NCI-H2227 treated with DMSO at 0.1 percent for 48 hours (cell line): ENCODE measurements at places on chromosomes 5 and 9.
A peak's percentile ranks its signal among the peaks of the same experiment; 100 is the strongest.

DNA sequence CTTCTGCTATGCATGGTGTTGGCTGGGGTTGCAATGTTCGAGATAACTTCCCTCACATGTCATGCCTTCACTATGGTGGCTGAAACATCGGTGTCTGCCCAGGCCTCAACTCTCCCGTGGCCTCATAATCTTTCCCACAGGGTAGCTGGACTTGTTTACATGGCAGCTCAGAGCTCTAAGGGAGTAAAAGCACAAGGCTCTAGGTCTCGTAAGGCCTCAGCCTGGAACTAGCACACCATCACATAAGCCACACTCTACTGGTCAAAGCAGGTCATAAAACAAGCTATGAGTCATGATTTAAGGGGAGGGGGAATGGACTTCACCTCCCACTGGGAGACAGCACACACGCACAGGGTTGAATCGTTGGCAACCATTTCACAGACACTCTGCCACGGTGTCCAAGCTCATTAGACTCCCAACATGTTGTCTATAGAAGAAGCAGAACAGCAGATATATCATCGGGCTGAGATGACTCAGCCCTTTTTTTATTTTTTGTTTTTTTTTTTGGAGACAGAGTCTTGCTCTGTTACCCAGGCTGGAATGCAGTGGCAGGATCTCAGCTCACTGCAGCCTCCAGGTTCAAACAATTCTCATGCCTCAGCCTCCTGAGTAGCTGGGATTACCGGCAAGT lies 66.8 kb upstream of the IL17B start:
- DNase-seq: no peak

DNA sequence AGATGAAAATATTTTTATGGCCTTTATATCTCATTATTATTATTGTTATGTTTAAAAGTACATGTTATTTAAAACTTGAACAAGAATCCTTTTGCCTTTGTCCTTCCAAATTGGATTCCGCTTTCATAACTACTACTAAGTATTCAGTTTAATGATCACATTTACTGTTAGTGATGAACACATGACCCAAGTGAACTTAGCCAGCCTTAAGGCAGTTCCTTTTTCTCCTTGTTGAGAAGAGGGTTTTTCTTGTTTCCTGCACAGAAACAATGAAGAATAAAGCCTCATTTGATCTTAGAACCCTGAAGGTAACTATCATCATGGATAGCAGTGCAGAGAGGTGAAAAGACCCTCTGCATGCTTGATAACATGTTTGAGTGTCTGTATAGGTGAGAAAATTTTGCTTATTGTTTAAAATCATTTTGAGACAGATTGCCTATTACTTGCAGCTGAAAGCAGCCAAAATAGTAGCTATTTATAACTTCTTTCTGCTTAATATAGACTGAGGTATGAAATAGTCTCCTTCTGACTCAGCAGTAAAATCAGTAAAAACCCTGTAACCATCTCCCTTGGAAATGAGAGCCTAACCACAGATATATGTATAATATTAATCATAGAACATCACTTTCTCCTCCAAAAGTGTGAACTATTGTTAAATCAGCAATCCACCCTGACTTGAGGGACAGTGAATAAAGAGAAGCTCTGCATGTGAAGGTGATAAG lies 266.2 kb downstream of the SPATA31D1 start:
- no peak for DNase-seq

DNA sequence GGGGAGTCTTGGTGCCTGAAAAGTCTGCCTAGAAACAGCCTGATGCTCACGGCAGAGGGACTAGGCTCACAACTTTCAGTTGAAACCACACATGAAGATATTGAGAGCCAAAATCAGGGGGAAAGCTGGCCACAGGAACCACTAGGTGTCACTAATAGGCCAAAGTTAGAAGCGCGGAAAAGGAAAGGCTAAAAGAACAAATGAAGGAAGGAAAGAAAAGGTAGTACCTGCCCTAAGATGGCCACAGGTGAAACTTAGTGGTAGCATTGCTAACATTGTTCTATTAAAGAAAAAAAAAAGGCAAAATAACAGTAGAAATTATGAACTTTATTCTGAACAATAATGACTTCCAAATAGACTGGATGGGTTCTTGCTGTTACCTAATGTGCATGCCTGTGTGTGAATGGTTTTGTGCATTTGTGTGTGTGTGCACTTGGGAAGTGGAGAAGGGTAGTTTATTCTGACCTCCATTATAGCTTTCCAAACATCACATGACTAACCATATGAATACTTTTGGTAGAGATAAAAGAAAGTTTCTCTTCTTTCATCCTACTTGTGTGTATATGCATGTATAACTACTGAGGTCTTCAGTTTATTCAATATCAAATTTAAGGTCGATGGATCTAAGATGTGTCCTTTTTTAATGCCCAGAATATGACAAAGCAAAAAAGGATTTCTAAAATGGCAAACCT lies 2.1 kb upstream of the RFESD start:
- DNase-seq: peak; percentile 32

DNA sequence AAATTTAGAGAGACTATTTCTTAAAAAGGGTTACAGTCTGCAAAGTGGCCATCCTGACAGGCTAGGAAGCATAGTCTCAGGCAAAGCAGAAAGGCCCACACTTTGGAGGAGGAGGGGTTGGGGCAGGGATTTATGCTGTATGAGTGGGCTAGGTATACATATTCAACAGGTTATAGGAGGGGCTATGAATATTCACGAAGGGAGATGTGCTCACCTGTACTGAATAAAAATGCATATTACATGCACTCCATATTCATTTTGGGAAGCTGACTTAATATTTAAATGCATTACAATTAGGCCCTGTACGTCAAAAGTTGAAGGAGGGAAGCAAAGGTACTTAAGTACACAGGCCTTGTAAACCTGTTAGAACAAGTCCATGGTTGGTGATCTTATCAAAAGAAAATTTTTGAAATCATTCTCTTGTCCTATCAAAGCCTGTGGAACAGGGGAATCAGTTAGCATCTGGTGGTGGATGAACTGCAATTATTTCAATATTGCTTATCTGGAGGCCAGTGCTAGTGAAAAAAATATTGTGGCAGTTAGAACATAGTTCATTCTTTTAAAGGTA lies 1.6 kb downstream of the CENPP start:
- no peak for DNase-seq

DNA sequence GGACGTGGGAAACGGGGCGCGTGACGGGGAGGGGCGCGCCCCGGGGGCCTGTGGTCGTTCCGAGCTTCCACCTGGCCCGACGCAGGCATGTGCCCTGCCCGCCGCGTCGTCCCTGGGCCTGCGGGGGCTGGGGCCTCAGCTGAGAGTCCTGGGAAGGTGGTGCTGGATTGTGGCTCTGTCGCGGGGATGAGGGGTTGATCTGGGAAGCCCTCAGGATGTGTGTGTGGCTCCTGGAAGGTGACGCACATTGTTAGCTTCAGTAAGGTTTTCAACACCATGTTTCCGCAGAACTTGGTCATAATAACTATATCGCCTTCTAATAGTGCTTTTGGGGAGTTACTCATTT lies 589.1 kb downstream of the MTRR start:
- DNase-seq: no peak

- DNase-seq: no peak
Measured at GRCh38 chr9:4443439-4443838, 46.8 kb upstream of the SLC1A1 start.

DNA sequence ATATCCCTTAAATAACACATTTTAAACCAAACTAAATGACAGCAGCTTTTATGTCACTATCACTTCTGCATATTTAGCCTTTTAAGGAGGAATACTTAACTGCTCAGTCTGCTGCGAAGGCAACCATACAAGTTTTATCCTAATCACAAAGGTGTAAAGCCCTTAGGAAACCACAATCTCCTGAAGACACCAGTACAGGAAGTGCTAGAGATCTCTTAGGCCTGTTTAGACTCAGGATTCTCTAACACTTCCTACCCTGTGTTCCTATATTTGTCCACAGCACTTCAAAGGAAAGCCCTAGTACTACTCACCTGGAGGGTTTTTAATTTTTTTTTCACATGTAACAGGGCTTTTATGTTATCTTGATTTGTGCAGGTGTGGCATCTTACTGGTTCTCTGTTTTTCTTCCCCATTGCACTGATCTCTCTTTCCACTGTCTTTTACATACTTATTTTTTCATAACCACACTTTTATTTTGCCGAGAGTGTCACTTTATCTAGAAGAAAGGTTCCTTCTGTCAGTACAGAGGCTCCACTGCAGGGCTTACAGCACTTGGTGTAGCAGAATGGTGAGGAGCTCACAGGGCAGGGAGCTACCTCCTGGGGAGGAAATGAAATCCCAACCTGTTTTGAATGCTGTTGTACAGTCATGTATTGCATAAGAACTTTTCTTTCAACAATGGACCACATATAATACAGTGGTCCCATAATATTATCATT lies 1060.6 kb upstream of the ACO1 start:
- no peak for DNase-seq

DNA sequence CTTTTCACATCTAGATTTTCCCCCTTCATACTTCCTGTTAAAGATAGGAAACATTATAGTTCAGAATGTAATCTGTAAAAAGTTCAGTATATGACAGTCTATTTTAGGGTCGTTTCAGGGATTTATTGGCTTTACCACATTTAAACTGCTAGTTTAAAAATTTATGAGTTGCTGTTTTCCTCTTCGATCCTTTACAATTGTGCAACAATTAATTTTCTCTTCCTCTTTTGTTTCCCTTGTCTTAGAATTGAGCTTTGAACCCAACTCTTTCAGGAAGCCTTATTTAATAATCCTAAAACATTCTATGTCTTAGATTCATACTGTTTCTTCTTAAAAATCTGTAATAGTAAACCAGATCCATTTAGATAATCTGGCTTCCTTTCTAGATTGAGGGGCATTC lies 16.4 kb downstream of the ZSWIM6 start:
- DNase-seq: no peak

GRCh38 chr9:34499076-34499475 lies 23.7 kb downstream of the ENHO start:
- DNase-seq: no peak

GRCh38 chr5:17413691-17414090 lies 84.3 kb upstream of the TAF11L2 start:
- DNase-seq: no peak

GRCh38 chr9:130805510-130806326 lies 29.3 kb upstream of the ABL1 start:
- DNase-seq: no peak

DNA sequence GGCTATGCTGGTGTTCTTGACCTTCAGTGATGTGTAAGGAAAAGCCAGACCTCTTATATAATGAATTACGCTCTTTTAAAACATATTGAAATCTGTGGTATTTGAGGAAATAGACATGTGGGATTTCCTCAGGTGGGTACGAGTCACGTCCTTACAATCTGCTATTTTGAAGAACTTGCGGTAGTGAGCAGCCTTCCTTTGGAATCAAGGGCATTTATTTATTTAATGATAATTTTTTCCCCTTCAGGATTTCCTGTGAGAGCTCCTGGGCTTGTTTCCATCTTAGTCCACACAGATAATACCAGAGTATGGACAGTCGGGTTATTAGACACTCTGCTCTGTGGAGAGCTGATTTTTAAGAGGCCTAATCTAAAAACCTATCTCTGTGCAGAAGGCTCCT lies 167.9 kb downstream of the ARHGEF28 start:
- DNase-seq: no peak

DNA sequence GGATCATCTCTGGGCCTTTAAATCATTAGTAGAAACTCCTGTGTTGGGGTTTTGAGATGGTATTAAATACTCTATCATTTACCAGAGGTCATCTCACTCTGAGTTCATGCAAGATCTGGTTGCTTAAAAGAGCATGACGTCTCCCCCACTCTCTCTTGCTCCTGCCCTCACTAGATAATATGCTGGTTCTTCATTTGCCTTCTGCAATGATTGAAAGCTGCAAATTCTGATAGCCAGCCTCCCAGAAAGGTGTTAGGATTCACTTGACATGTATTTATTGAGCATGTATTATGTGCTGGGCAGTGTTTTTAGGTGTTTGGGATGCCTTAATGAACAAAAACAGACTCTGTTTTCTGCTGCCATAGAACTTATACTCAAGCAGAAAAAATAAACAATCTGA lies 41.2 kb downstream of the EGFLAM start:
- DNase-seq: no peak

DNA sequence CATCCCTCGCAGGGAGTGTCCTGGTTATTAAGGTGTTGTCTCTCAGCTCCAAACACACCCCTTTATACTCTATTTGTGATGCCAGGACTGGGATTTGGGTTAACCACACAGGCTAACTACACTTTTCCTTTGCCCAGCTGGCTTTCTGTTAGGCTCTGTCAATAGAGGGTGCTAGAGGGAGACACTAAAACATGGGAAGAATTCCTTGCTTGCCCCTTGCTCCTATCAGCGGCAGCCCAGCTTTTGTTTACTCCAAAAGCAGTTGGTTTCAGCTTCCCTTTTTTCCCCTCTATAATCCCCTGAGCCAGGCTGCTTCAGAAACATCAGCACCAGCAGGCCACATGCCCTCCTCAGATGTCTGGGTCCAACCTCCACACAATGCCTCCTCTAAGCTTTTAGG lies 297.1 kb downstream of the KCTD16 start:
- DNase-seq: peak; percentile 3

GRCh38 chr5:72115296-72115695 lies 8.0 kb downstream of the MAP1B start:
- DNase-seq: no peak

DNA sequence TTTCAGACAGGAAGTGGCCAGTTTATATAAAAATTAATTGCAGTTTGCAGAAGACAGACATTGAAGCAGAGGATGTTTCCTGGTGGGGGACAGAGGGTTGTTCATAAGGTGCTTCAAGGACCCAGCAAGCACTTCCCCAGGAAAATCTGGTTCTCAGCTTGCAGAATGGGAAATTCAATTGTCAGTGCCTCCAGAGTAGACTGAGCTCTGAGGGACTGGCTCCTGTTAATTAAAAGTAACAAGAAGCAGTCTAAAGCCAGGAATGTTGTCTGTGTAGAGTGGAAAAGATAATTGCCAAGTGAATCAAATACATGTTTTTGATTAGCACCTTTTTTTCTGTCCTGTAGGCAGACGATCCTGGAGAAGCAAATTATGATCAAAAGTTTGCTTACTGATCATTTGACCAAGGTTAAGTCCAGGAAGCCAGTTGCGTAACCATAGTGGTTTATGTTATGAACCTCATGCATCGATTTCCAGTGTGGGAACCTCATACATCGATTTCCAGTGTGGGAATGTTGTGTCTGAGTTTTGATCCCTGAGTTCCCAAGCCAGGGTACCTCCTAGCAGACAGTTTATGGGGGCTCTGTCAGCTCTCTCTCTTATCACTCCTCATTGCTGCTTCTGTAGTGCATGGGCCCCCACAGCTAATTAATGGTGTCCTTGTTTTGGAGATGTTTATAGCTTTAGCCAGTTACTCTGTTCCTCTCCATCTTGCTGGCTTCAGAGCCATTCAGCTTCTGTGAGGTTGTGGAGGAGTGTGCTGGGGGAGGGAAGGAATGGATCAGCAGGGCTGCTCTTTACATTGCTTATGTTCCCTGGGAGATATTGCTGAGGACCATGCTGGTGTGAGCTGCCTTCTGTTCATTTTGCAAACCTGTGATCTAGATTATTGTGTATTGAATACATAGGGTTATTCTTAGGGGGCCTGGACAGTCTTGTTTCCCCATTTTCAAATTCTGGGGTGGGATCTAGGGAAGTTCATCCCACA lies 17.1 kb downstream of the MSANTD3 start:
- DNase-seq: no peak
